ENCODE measurements at places on chromosomes 6 and 20.

GRCh38 chr6:12001004-12001705 is 11.0 kb upstream of the HIVEP1 start:
- DNase-seq: no peak

DNA sequence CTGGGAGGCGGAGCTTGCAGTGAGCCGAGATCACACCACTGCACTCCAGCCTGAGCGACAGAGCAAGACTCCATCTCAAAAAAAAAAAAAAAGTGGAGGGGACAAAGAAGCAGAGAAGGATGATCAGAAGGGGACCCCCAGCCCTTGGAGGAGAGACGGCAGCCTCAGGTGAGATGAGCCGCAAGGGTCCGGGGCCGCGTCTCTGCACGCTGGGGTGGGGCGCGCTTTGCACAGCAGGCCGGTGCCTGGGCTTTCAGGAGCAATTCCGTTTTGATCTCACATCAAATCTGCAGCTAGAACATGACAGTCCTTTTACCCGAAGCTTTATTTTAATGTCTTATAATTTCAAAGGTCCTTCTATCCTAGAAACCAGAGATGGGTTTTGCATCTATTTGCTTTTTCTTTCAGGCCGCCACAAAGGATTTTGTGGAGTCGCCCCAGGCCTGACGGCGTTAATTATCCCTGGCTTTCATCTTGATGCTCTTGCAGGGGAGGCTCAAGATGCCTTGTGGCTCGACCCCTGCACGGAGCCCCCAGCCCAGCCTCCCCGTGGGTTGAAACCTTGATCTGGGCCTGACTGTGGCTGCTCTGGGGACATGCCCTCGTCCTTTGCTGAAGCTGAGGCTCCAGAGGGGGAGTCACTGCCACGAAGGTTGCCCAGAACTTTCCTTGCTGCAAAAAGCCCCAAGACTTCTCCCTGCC is 17.3 kb downstream of the HRH3 start:
- DNase-seq: no peak

DNA sequence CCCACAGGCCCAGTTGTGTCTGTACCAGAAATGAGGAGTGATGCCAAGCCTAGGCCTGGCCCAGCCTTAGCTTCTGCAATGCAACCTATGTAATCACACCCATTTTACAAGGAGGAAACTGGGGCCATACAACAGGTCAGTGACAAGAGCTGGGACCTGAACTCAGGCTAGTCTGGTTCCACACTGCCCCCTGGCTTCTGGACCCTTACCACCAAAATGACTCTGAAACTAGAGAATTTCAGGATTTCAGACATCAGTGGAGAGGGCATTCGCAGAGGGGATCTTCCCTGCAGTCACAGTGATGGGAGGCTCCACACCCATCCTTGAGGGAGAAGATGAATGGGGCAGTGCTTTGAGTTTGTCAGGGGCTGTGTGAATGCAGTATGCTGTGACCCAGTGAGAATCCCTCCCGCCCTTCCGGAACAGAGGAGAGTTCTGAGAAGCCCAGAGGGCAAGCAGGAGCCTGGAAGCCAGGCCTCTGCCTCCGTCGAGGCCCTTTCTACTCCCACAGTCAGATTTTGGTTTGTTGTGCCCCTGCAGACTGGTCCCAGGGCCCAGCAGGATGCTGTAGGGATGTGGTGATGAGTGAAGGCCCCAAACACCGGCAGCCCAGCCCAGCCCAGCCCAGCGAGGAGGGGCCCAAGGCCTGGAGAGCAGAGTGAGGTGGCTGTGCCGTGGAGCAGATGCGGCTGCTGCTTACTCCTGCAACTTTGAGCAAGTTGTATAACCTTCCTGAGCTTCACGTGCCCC is 48.1 kb upstream of the MYL9 start:
- peak; percentile 29 for DNase-seq

- DNase-seq: peak; percentile 93
Measured at GRCh38 chr6:15876406-15876805, 213.6 kb upstream of the DTNBP1 start.

DNA sequence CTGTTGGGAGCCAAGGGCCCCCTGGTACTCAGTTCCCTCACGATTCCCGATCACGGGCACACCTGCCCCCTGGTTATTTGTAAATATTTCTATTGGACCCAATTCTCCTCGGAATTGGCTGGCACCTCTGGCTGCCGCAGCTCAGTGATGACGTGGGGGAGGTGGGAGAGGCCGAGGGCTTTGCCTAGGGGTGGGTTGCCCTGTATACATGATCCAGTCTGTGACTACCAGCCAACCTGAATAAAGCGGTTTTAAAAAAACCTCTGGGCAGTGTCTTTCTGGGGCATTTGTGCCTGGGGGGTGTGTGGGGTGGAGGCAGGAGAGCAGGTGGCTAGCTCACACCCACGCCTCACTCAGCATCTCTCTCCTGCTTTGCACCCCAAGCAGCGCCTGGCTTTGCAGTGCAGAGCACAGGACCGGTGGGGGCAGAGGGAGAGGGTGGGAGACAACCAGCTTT is 42.2 kb downstream of the VSTM2L start:
- DNase-seq: no peak

GRCh38 chr6:157449610-157450009 is 68.6 kb downstream of the ZDHHC14 start:
- DNase-seq: no peak

DNA sequence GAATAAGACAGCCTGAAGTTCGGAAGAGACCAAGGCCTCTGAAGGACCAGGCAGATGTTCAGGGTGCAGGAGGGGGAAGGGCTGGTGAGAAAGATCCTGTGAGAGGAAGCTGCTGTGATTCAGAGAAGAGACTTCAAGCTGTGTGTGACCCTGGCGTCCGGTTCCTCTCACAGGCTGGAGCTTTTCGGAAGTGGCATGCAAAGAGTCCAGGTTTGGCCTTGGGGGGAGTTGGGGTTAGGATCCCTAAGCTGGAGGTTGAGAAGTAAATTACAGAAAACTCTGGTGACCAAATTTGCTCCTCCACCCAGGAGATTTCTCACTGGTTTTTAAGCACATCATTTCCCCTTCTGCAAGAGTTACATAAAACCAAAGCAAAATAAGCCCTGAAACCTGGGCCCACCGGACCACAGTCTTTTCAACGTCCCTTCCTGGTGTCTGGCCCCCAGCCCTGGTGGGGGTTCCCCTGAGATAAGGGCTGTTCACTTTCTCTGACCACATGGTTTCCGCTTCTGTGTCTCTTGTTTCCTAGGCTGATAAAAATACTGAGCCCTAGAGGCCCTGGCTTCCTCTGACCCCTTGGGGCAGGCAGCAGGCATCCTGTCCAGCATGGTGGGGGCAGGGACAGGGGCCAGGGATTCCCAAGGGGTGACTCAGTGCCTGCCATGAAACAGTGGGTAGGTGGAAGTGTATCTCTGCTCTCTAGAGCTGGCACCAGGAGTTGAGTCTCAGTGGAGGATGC is 12.0 kb upstream of the LTA start:
- peak; percentile 67 for DNase-seq

- no peak for DNase-seq
Measured at GRCh38 chr6:92362404-92362803, 1057.0 kb downstream of the EPHA7 start.

DNA sequence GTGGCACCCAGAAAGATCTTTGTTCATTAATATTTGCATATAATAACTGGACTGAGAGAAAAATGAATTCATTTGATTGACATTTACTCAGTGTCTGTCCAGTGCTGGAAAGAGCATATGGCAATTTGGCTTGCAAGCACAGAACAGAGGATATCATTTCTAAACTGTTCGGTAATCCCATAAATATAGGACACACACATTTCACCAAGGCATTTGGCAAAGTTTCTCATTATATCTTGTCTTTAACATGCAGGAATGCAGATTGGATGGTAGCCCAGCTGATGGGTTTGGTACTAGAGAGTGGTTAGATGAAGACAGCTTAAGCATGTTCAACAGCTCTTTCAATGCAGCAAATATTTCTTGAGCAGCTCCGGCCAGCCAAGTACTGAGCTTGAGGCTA is 259.2 kb downstream of the PRKN start:
- no peak for DNase-seq

DNA sequence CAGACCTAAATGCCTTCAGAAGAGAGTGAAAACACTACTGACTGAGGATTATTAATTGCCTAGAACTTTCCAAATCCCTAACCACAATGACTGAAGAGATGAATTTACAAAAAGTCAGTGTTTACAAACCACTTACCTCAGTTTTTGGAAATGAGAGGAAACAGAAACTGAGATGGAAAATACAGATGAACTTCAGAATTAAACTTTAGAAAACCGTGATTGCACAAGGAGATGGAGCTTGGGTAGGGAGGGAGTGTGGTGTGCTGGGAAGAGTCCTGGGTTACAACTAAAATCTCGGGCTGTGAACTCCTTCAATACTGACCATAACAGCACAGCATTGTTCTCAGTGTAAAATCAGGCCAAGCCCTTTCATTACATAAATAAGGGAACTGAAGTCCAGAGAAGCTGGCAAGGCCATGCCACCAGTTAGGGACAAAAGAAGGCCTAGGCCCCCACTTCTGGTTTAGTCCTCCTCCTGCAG is 4.0 kb downstream of the ELMO2 start:
- DNase-seq: peak; percentile 87

- DNase-seq: no peak
Measured at GRCh38 chr20:48153523-48153922, 368.2 kb upstream of the SULF2 start.

- DNase-seq: no peak
Measured at GRCh38 chr6:39853604-39854003, 61.4 kb downstream of the DAAM2 start.

DNA sequence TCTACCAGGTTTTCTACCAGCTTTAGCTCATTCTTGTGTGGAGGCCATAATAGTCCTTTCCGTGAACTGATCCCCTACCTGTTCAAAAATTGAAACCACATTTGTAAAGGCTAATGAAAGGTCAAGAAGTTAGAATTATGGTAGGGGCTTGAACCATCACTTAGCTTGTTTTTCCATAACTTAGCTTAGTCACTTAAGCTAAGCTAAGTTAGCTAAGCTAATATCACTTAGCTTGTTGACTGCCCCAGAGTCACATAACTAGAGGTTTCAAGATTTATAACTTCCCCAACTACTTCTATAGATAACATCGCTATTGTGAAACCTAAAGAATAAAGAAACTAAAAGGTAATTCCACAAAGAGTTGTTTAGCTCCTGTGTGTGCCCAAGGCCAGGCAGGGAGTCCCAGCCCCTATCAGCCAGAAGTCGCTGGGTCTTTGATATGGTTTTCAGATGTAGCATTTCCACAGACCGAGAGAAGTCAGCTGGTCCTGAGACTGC is 131.8 kb downstream of the VEGFA start:
- no peak for DNase-seq

- DNase-seq: no peak
Measured at GRCh38 chr6:63615590-63615989, 20.0 kb upstream of the PHF3 start.

DNA sequence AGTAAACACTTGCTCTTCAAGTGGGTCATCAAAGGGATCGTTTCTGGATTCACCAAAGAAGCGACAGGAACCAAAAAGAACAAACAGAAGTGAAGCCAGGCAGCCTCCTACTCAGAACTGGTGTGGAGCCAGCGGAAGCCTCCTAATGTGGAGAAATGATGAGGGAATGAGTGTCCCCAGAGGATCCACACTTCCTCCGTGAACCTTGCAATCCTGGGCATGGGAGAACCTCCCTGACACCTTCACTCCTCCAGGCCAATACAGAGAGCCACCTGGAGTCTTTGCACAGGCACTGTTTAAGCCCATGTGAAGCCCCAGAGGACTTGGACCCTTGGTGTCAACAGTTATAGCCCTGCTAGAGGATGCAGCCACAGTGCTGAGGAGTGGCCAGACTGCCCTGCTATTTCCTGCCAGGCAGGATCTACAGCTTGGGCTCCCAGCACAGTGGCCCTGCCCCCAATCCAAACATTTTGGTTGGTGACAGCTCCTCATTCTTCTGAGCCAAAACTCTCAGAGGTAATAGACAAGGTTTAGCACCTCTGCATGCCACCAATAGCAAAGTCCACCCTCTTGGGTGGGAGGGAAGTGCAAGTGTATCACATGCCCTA is 23.2 kb upstream of the SERINC1 start:
- no peak for DNase-seq

- DNase-seq: no peak
Measured at GRCh38 chr6:3320238-3320811, 61.6 kb downstream of the PSMG4 start.

- DNase-seq: no peak
Measured at GRCh38 chr6:21201637-21202350, 391.8 kb upstream of the SOX4 start.

- no peak for DNase-seq
Measured at GRCh38 chr6:21836772-21837425, 243.3 kb downstream of the SOX4 start.

DNA sequence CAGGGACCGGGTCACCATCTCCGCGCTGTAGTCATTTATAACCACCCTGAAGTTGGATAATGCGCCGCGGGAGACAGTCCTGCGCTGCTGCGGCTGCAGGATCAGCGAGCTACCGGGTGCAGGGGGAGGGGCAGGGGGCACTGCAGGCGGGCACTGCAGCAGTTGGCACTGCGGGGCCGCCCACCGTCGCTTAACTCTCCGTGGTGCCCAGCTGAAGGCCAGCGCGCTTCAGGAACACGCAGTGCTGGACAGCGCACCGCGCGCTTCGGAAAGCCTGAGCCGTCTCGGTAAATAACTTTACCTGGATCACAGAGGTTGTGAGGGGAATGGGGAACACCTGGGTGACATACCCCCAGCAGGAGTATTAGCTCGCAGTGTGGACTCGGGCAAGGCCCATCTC is 12.4 kb upstream of the LRFN2 start:
- DNase-seq: no peak

- DNase-seq: no peak
Measured at GRCh38 chr20:37903317-37904007, 535 bp downstream of the VSTM2L start.

DNA sequence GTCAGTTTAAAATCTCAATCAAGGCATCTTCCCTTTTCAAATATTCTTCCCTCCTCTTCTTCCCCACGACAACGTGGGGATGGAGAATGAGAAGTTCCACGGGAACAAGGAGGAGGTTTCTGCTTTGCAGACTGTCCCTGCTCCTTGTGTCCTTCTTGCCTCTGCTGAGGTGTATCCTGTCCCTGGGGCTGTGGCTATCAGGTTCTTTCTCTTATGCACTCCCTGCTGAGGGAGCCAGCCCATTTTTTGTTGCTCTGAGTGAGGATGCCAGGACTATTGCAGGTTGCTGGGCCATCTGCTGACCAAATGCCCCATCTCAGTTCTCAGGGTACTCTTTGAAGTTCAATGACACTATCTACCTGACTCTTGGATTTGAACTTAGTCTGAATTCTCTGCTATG is 533.6 kb downstream of the RNF144B start:
- DNase-seq: no peak

DNA sequence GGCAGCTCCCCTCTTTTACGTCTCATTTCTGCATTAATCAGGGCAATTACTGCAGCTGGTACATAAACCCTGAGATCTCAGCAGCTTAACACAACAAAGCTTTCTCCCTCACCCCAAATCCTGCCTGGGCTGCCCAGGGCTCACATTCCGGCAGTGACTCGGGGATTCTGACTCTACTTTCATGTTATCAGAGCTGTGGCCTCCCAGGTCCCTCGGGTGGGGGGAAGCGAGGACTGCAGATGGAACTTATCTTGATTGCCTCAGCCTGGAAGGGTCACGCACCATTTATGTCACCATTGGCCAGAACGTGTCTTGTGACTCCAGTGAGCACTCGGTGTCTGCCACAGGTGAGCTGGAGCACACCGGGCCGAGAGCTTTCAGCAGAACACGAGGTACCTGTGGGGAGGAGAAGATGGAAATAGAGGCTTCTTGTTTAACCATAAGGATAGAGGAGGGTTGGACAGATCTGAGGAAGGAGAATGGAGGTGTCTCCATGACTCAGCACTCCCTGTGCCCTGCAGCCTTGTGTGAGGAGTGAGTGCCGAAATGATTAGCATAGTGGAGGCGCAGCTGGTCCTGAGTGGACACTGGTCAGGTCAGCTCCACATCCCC is 88.5 kb upstream of the EXOC2 start:
- DNase-seq: no peak

Measured in suppressor macrophage treated with lipopolysaccharide for 4 hours (primary cell).